ENCODE measurements at places on chromosomes 16 and 17. TPM values are rescaled to one million over a fixed set of nuclear protein-coding genes. Genes with fewer than 3 reads are reported as not detected.

The SRL gene
- 0.26 TPM for total RNA-seq

- DNase-seq = no peak
- peaks cover 53% of the 10 kb centered on the region for H3K4me1 ChIP-seq
- no peak overlapping the region for H3K4me3 ChIP-seq
- peaks cover 5% of the 10 kb centered on the region for H3K27me3 ChIP-seq
Measured at GRCh38 chr17:75683583-75683982, 16.4 kb downstream of the SAP30BP start.

The RUNDC3A gene
- total RNA-seq = 0.82 TPM

DNA sequence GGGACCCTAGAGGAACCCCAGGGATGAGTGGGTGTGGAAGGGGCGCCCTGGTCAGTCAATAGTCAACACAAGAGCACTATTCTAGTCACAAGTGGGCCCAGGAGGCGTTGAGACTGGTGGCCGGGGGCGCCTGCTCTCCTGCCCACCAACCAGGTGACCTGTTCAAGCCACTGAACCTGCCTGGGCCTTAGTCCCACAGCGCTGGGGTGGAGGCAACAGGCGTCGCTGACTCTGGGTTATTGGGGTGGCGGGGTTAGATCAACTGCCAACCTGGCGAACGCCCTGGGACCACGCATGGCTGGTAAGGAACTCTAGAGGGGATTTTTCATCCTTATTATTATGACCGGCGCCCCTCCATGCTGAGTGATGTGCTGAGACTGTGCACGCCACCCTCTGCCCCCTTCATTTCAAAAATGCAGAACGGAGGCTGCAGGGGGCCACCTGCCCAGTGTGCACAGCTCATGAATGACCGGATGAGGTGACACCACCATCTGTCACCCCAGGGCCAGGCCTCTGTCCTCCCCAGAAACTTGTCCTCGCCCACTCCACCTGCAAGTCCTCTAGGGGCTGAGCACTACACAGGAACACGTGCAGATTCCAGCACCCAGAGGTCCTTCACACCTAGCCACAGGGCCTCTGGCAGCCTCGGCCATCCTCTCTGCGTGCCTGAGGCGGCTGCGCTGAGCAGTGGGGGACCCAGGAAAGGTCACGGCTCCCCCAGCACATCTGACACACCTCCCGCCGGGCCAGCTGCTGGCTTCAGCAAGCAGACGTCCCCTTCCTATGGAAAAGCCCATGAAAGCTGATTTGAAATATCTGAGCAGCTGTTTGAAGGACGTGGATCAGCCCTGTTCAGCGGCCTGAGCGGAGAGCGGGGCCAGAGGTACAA, 51.6 kb upstream of the DNAH17 start:
- no peak overlapping the region for H3K4me3 ChIP-seq
- H3K36me3 ChIP-seq = no peaks in the 10 kb centered on the region
- peaks cover 5% of the 10 kb centered on the region for H3K27me3 ChIP-seq
- DNase-seq = no peak

The THRA gene
- 13.6 TPM for total RNA-seq

DNA sequence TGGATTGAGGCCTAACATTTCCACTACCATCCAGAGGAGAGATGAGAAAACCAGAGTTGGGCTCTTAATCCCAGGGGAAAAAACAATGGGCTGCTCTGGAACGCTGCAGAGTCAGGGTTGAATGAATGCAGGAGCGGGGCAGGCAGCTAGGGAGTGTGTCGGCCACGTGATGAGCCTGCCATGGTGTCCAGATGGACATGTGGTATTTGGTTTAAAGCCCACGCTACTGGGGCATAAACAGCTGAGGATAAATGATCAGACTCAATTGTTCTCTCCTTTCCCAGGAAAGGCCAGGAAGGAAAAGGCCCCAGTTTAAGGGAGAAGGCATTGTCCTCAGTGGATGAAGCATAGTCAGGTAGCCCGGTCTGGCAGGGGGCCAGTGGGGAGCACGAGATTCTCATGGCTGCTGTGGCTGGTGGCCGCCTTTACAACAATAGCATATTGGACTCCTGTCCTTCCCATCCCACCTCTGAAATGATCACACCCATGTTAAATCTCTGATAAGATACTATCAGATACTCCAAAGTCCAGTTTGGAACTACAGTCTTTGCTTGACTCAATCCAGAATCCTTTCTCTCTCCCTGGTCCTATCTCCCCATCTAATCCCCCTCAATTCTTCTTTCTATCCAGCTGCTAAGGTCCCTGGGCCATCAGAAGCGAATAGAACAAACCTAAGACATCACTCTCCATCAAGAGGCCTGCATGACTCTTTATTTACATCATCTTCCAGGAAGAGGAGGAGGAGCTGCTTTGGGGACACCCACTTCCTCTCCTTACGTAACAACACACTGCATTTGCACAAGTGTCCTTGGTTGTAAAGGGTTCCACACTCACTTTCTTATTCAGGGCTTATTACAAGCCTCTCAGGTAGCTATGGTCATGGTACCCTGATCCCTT, 20.4 kb downstream of the CA4 start:
- peak overlapping the region; percentile 93 for H3K27ac ChIP-seq
- peak overlapping the region; percentile 40 for H3K4me3 ChIP-seq
- H3K36me3 ChIP-seq = peaks cover 4% of the 10 kb centered on the region
- H3K4me1 ChIP-seq = peaks cover 65% of the 10 kb centered on the region
- no peak for DNase-seq
- peaks cover 9% of the 10 kb centered on the region for H3K27me3 ChIP-seq

GRCh38 chr17:20213449-20213848, 204.3 kb downstream of the SPECC1 start:
- H3K27ac ChIP-seq = no peak overlapping the region
- no peak overlapping the region for H3K4me3 ChIP-seq
- peaks cover 2% of the 10 kb centered on the region for H3K4me1 ChIP-seq
- H3K27me3 ChIP-seq = peaks cover 3% of the 10 kb centered on the region
